Renal cortical epithelial cell (primary cell): ENCODE measurements at places on chromosomes 4 and X. TPM values are rescaled to one million over a fixed set of nuclear protein-coding genes. Genes with fewer than 3 reads are reported as not detected.
A peak's percentile ranks its signal among the peaks of the same experiment; 100 is the strongest.

DNA sequence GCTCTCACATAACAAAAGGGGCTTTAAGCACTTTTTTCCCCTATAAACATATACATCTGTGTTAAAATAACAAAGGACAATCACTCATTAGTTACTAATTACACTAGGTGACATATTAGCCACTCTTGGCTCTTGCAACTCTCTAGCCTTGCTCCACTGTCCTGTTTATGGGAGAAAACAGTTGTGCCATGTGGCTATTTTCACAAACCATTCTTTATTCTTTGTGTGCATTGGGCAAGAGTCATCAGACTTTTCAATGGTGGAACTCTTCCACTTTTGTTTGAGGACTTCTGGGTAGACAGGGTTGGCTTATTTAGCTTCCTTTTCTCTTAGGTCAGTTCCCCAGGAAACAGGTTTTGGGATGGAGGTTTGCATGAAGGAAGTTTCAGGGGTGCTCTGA is 16.0 kb upstream of the FAM149A start:
- peak; percentile 55 for DNase-seq

GRCh38 chr4:142095886-142096605 is 459.7 kb downstream of the IL15 start:
- peak; percentile 99 for DNase-seq

DNA sequence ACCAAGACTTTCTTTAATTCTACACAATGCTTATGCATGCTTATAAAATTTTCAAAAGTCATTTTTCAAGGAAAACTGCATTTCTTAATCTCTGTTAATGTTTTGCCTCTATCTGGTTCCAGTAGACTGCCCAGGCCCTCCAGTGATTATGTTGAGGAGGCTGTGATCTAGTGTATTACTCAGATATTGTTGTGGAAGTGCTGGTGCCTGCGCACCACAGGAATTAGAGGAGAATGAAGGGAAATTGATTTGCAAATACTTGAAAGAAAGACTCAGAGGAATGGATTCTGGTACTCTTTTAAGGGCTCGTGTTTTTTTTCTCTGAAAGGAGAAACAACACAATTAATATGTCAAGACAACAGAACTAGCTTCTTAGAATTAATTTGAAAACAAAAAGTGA is 1015.1 kb downstream of the RPA4 start:
- peak; percentile 66 for DNase-seq

GRCh38 chrX:8738588-8739189 is 6.8 kb upstream of the ANOS1 start:
- DNase-seq = no peak

DNA sequence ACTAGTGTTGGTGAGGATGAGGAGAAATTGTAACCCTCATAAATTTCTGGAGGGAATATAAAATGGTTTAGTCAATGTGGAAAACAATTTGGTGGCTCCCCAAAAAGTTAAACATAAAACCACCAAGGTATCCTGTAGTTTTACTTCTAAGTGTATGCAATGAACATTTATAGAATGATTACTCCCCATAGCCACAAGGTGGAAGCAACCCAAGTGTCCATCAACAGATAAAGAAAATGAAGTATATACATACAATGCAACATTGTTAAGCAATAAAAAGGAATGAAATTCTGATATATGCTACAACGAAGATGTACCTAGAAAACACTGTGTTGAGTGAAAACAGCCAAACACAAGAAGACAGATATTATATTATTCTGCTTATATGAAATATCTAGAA is 569.1 kb upstream of the GRID2 start:
- no peak for DNase-seq

DNA sequence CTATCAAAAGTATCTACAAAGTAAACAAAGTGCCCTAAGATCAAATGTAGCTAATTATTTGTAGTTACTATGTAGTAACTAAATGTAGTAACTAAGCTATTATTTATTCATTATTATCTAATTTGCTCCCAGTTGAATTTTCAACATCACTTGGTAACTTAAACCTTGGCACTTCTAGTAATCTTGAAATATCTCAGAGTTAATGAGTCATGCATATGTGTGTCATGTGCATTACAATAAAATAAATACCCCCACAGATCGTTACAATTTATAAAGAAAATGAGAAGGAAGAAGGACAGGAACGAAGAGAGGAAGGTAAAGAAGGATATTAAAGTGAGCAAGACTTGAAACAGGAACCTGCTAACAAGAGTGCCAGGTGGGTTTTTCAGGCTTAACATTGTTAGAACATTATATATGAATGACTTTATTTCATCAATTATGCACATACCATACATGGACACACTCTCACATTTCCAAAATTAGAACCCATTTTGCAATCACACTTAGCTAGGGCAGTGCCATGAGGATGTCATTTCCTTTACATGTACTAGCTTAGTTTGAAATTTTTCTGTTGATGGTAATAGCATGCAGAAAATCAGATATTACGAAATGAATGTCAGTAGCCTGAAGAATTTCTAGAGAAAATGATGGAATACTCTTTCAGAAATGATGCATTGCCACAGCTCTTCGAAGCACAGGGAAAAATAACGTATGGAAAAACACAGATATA is 1670.4 kb upstream of the AGA start:
- DNase-seq = no peak

DNA sequence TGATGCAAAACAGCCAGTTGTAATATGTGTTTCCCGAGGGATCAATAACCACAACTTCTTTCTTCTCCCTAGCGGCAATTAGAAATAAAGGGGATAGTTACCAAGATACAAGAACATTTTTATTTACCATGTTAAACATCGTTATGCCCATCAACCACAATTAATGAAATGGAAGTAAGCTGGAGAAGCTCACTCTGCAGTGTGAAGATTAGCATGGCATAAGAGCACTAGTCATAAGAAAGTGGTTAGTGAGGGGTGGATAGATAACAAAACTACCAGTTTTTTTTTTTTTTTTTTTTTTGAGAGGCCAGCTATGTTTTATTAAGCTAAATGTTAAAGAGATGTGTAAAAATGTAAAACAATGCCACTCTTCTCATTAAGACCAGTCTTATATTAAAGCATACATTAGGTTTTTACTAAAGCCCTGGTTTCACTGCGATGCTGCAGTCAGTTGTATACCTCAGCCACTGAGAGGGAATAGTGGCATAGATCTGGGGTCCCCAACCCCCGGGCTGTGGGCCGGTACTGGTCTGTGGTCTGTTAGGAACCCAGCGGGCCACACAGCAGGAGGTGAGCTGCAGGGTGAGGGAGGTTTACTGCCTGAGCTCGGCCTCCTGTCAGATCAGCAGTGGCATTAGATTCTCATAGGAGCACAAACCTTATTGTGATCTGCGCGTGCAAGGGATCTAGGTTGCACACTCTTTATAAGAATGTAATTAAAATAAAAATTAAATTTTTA is 27.9 kb upstream of the NFXL1 start:
- DNase-seq = no peak

DNA sequence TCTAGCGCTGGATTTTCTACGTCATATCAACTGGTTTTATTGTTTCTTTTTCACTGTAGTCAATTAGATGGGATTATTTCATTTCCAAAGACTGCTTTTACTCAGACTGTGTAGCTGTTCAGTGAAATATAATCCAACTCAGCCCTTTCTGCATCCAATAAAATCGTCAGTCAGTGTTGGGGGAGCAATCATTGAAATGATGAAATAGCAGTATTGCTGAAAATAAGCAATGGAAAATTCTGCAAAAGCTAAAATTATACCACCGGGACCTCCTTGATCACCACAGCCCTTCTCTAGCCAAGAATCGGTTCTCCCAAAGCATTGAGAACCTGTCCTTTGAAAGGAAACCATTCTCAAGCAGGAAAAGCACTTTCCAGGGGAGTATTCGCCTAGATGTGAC is 243.1 kb upstream of the TENM3 start:
- no peak for DNase-seq

RGN gene
- 1.6 and 1.7 TPM in 2 replicates for total RNA-seq
